ENCODE measurements at places on chromosomes 3 and 15.

- no peak for DNase-seq
Observed at GRCh38 chr3:67704322-67704721, 49.9 kb upstream of the SUCLG2 start.

DNA sequence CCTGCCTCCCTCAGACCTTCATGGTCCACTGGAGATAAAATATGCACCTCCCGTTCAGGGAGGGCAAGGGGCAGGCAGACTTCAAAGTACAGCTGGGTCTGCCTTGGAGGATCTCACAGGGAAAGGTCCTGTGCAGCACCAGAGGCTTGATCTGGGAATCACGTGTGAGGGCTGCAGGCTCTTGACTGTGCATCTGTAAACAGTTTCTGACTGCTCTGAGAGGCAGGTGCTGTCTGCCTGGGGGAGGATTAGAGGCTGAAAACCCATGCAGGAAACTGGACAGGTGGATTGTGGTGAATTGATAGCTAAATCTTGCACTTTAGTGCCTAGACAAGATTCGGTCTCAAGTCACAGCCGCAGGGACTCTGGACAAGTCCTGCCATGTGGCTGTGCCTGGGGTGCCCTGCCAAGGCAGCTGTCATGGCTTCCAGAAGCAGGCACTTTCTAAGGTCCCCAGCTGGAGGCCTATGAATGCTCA lies 239.3 kb downstream of the EPHB1 start:
- no peak for DNase-seq

DNA sequence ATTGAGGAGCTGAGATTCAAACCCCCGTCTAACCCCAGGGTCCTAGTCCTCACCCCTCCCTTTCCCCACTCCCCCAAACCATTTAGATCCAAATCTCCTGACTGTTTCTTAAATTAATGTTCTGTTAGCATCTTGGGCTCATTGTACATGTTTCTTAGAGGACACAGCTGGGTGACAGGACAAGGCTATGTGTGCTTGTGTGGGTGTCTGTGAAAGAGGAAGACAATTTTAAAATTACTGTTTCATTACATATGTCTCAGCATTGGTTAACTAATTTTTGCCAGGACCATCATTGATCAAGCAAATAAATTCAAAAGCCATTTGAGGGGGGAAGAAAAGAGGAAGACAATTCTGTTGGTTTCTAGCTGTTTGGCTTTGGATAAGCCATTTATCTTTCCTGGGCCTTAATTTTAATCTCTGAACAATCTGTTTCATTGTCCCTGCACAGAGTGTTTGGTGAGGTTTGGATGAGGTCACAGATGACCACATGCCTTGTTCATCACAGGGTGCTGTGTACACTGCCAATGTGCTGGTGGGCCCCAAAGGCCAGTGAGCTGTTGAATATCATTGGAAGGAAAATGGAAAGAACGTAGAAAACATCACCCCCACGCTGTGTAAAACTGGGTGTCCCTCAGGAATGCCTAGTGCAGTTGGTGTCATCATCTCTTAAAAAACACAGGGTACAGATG lies 51.9 kb downstream of the RPLP1 start:
- no peak for DNase-seq

- DNase-seq, result no peak
Observed at GRCh38 chr15:39172380-39173281, 408.2 kb upstream of the THBS1 start.

GRCh38 chr15:76293361-76293760 lies 17.9 kb downstream of the ETFA start:
- DNase-seq, result no peak

- no peak for DNase-seq
Observed at GRCh38 chr3:52229656-52230055, 4.2 kb upstream of the TLR9 start.

DNA sequence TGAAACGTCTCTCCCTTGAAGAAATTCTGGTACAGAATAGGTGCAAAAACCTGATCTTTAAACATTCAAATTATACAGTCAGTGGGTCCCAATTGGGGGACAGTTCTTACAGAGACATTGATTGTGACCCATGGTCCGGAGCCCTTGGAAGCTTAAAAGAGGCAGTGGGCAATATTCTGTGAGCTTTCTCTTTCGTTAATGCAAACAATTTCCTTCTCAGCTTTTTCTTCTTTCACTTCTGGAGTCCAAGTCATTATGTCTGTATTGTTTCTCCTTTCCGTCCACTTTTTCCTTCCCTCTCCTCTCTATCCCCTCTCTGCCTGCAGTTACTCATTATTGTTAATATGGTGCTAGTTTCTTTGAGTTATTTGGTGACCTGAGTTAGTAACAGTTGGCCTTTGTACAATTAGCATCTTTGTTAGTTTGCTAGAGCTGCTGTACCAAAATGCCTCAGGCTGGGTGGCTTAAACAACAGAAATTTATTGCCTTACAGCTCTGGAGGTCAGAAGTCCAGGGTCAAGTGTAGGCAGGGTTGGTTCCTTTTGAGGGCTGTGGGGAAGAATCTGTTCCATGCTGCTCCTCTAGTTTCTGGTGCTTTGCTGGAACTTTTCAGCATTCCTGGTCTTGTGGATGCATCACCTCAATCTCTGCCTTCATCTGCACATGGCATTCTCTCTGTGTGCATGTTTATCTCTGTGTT lies 102.6 kb downstream of the GMPS start:
- no peak for DNase-seq

GRCh38 chr3:146543461-146544001 lies 876 bp downstream of the PLSCR1 start:
- no peak for DNase-seq

DNA sequence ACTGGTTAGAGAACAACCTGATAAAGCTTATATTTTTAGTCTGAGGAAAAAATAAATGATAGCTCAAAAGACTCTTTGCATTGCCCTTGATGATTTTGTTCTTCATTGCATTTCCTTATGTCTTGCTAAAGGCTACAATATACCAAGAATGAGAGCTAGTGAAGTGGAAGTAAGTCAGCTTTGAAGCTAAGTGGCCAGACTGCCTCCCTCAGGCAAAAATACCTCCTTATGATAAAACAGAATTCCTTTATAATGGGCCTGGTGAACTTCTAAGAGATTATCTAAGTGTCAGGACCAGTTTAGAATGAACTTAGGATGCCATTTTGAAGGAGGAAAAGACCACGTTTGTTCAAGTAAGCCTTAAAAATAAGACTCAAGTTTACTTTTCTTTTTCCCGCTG lies 678.4 kb downstream of the ROBO2 start:
- no peak for DNase-seq

GRCh38 chr15:36370731-36371112 lies 208.7 kb upstream of the CDIN1 start:
- DNase-seq, result no peak

- DNase-seq, result no peak
Observed at GRCh38 chr3:24145981-24146822, 201.1 kb downstream of the NR1D2 start.

DNA sequence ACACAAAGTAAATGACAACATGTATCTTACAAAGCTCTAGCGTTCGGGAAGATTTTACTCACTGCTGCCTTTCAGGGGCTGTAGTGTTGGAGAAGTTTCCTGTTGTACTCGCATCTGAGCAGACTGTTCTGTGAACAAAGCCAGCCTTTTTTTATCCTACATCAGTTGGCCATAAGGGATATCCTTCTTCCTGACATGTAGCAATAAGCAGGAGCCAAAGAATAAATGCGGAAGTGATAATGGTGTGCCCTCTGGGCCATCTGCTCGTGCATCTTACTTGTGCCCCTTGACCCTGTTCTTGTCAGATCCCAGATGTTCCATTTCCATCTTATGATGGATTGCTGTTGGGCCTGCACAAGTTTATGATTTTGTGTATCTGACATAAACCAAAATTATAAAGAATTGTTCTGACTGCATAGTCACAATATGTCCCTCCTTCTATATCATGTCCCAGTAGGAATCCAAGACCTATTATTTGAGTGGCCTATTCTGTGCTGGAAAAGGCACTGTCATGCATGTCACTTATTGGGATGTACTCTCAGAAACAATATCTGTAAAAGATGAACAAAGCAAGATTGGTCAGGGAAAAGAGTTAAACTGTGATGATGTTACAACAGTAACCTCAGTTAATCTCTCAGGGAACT lies 631.3 kb downstream of the NSUN3 start:
- no peak for DNase-seq

DNA sequence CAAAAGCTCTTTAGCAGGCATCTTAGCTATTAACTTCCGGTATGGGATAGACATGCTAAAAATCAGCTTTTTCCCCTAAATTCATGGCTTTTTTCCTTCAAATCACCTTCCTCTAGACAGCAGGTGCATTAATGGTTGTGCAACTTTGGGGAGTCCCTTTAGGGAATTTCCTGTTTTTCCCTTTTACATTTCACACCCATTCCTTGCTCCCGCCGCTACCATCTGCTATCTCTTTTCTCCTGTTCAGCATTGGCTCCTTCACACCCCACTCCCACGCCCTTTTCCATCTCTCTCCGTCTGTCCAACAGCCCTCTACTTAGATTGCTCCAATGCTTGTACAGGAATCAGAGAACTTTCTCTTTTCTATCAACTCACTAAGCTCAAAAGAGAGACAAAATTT lies 43.4 kb downstream of the FEZF2 start:
- DNase-seq, result no peak

GRCh38 chr3:28286595-28286994 lies 45.2 kb downstream of the CMC1 start:
- DNase-seq, result no peak

GRCh38 chr3:37138816-37139215 lies 35.6 kb downstream of the LRRFIP2 start:
- DNase-seq, result no peak

- no peak for DNase-seq
Observed at GRCh38 chr3:11386465-11387113, 114.4 kb downstream of the ATG7 start.

GRCh38 chr15:69358850-69359249 lies 55.3 kb upstream of the KIF23 start:
- no peak for DNase-seq

- no peak for DNase-seq
Observed at GRCh38 chr3:37741644-37742043, 120.0 kb upstream of the CTDSPL start.

DNA sequence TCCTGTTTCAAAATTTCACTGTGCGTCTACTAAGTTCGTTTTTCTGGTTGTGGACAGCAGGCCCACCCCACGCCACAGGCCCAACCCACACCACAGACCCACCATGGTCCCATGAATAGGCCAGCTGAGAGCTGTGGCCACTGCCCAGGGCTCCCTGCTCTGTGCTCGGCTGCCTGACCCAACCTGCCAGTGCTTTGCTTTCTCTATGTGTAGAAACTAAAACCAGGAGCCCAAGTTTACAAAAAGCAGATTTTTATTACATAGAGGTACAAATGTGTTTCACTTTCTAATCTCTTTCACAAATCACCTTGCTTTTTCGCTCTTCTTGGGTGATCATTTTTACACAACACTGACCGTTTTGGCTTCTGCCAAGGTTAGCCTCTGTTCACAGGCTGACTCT lies 69.1 kb downstream of the HERC2 start:
- no peak for DNase-seq

- DNase-seq, result no peak
Observed at GRCh38 chr15:67022587-67023105, 42.8 kb upstream of the SMAD3 start.

GRCh38 chr15:66573348-66573718 lies 7.5 kb upstream of the LCTL start:
- no peak for DNase-seq

DNA sequence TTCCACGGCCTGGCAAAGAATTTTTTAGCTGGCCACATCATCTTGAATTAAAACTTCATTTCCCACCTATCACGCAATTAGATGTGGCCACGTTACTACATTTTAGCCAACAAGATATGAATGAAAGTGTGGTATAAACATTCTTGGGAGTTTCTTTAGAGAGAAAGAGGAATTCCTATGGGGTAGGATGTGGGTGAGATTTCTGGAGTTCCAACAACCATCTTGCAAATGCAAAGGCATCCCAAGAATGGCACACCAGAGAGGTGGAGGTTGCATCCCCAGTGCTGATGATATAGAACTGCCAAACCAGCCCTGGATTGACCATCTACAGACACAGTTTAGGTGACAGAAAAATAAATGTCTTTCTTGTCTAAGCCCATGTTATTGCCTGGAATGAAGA lies 66.3 kb upstream of the AKAP13 start:
- DNase-seq, result no peak

- no peak for DNase-seq
Observed at GRCh38 chr3:118955914-118956556, 78.6 kb downstream of the IGSF11 start.

GRCh38 chr3:64290864-64291263 lies 65.6 kb upstream of the PRICKLE2 start:
- no peak for DNase-seq

DNA sequence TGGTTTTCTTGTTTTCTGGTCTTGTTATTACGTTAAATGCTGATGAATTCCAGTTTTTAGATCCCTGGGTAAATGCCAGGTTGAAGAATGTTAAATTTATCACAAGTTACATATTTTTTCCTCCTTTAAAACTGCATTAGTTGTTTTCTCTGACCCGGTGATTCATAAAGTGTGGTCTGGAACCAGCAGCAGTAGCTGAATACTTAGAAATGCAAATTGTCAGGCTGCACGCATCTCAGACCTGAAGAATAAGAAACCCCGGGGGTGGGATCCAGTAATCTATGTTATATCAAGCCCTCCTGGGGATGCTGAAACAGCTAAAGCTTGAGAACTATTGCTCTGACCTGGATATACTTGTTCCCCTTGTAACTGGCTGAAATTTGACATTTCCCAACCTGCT lies 69.1 kb downstream of the PEX5L start:
- DNase-seq, result no peak

DNA sequence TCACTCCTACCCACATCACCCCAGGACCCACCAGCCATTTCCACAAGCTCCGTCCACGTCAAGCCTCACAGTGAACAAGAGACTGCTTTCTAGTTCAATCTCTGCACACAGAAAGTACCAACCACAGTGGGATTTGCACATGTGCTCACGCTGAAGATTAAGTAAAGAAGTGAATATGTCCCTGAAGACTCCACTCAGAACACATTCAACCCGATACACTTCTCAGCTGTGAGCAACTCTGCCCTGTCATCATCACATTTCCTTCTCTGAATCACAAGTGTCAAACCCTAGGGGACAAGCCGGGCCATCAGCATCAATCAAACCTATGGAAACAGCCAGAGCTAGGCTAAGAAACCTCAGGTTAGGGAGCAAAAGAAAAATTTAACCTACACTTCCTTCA lies 1.9 kb downstream of the STIMATE start:
- DNase-seq, result no peak

DNA sequence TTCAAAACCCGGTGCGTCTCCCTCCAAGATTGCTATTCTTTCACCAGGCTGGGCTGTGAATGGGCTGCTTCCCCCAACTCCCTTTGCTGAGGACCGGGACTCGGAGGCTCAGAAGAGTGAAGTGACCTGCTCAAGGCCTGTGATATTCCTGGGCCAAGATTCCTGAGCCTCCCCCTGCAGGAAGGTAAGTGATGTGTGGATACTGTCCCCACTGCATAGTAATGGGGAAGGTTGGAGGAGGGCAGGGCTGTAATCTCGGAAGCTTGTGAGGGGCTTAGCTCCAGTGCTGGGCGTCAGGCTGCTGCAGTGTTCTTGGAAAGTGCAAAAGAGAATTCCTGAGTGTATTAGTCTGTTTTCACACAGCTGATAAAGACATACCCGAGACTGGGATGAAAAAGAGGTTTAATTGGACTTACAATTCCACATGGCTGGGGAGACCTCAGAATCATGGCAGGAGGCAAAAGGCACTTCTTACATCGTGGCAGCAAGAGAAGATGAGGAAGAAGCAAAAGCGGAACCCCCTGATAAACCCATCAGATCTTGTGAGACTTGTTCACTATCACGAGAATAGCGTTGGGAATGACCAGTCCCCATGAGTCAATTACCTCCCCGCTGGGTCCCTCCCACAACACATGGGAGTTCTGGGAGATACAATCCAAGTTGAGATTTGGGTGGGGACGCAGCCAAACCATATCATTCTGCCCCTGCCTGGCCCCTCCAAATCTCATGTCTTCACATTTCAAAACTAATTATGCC lies 67.6 kb downstream of the EFCAB12 start:
- DNase-seq, result no peak
